ENCODE measurements at places on chromosomes 3 and 15. TPM values are rescaled to one million over a fixed set of nuclear protein-coding genes. Genes with fewer than 3 reads are reported as not detected.

The C15orf62 gene
- total RNA-seq, result 0.63 TPM

The CRYGS gene
- not detected for total RNA-seq

DNA sequence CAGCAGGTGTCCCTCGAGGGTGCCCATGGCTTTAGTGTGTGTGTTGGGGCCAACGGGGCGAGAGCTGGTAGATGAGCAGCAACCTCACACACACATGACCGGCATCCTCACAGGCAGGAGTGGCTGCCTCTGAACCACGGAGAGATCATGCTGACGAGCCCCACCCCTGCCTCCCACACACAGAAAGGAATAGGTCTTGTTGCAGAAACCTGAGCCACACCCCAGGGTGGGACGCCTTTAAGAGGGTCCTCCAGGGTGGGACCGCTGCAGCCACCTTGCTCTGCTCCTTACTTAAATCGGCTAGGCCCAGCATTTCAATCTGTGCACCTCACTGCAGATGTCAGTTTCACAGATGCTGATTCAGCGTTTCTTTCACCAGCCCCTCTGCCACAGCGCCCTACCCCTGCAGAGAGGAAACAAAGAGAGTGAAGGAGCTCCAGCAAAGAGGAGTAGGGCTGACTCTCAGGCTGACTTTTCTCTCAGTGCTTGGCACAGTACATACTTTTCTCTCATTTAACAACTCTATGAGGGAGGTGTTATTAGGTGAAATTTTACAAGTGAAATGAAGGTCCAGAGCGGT, 61.2 kb upstream of the EPHB3 start:
- no peak for DNase-seq

The FOXL2 gene
- total RNA-seq, result 1.5 TPM

The GPD1L gene
- total RNA-seq, result 11.2 TPM

GRCh38 chr3:107680698-107681097, 157.9 kb downstream of the BBX start:
- no peak for DNase-seq

Measured in epithelial cell of proximal tubule (primary cell).